ENCODE measurements at places on chromosomes 7 and 10.

DNA sequence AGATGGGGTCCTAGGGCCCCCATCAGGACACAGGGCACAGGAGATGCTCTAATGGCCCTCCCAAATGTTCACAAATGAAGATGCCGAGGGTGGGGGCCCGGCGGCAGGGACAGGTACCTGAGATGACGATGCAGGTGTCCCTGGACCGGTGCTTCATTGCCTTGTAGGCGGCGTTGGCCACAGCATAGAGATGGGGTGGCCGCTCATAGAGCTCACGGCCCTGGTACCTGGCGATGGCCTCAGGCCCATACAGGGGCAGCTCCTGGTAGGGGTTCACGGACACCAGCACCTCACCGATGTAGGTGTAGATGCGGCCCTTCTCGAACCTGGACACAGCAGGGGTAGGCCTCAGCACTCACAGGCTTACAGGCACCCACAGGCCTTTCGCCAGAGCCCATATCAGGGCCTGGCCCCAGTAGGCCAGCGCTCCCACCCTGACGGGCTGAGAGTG is 2.0 kb downstream of the MYO1G start:
- no peak for DNase-seq

DNA sequence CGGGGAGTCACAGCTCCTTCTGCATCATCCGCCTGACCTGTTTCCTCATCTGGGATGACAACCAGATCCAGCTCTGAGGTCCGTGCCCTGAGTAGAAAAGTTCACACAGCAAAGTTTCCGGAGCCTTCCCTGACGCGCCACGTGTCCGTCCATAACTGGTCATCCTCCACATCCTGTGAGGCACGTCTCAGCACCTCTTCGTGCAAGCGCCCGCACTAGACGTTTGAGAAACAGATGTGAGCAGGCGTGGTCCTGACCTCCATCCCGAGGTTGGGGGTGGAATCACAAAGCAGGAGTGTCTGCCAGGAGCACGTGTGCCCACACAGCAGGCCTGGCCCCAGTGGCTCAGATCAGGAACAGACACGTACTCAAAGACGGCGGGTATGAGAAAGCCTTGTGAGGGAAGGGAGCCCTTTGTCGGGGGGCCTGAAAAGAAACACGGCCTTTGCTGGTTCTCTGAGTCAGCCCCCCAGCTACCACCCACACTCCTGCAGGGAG is 520.8 kb downstream of the DNAJB6 start:
- no peak for DNase-seq

GRCh38 chr7:39666562-39666961 is 43.2 kb downstream of the RALA start:
- DNase-seq = no peak

DNA sequence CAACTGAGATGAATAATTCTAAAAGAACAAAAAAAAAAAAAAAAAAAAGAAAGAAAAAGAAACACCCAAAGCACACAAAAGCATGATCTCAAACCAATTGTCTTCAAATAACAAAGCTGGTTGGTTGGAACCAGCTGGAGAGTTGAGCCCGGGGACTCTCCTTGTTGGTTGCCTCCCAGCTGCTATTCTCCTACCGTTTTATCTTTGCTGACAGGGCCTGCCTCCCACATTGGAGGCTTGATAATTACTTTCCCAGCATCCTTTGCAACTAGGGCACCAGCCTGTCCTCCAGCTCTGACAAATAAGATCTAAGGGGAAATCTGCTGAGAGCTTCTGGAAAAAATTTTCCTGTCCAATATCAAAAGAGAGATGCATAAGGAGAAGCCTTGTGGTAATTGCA is 6.8 kb downstream of the PON1 start:
- no peak for DNase-seq

- no peak for DNase-seq
These were observed 1096.8 kb downstream of the KCNMA1 start for GRCh38 chr10:76540786-76541185.

DNA sequence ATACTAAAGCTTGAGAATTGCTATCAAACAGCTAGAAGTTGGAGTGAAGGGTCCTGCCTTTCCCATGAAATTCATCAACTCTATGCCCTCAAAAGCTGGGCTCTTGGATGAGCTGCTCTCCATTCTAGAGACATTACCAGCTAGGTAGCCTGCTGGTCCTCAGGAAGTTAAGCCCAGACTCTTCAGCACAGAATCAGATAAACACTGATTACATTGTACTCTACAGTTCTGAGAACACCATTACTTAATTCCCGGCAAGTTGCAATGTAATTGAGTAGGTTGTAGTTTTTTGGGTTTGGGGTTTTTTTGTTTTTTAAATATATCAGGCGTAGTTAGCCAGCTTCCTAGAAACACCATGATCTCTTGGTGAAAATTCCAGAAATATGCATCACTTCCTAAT is 84.1 kb upstream of the PIK3CG start:
- no peak for DNase-seq

Measured in stimulated activated CD4-positive, alpha-beta T cell treated with anti-CD3 and anti-CD28 coated beads, Interleukin-12 subunit alpha, Interleukin-12 subunit beta, amount 100 ng/mL, for 48 hours (primary cell).